CD4-positive, alpha-beta T cell treated with Interleukin-17A for 1 hour (primary cell): ENCODE measurements at places on chromosomes 4 and X.
A peak's percentile ranks its signal among the peaks of the same experiment; 100 is the strongest.

- DNase-seq: no peak
These were observed 19.4 kb downstream of the BEND4 start for GRCh38 chr4:42133006-42133405.

DNA sequence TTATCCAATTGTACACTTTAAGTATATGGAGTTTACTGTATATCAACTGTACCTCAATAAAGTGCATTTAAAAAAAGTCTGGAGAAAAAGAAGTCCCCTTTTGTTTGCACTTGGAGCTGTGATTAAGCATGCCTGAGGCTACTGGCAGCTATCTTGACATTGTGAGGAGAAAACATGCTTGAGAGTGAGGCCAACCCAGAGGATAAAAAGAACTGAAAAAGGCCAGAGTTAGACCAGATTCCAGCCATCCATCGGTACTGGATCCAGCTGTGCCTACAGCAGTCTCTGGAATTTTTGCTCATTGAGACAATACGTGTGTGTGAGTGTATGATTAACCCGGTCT is 57.4 kb downstream of the LGI2 start:
- DNase-seq: no peak

- peak; percentile 28 for DNase-seq
These were observed 5.8 kb downstream of the MECP2 start for GRCh38 chrX:154091678-154092077.

DNA sequence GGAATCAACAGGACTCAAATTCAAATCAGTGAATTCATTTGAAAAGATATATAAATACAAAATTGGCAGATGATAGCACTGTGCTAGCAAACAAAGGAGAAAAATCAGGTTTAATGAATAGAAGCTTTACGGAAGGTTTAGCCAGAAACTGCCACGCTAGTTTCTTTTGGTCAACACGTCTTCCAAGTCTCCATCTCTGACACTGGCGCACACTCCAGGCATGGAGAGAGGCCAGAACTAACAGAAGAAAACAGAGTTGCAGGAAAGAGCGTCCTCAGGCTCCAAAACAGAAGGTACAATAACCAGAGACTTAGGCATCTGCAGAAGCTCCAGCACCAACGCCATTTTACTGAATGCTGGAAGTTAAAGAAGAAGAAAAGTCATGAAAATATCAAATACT is 497.3 kb upstream of the FRG1 start:
- DNase-seq: no peak

GRCh38 chr4:126568652-126569570 is 1063.8 kb upstream of the INTU start:
- no peak for DNase-seq

GRCh38 chrX:33379839-33380238 is 168.5 kb upstream of the DMD start:
- no peak for DNase-seq

GRCh38 chrX:23365541-23365940 is 30.9 kb downstream of the PTCHD1 start:
- DNase-seq: no peak

DNA sequence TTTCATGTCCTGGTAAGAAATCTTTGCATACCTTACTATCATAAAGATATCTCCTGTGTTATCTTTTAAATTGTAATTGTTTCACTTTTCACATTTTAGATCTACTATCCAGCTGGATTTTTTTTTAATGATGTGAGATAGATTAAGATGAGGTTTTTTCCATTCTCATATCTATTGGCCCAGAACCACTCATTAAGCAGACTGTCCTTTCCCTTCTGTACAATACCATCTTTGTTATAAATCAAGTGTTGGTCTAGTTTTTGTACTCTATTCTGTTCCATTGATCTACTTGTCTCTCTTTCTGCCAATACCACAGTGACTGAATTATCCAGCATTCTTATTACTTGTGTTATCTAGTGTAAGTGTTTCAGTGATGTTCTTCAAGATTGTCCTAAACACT is 131.6 kb upstream of the TRIM2 start:
- no peak for DNase-seq

DNA sequence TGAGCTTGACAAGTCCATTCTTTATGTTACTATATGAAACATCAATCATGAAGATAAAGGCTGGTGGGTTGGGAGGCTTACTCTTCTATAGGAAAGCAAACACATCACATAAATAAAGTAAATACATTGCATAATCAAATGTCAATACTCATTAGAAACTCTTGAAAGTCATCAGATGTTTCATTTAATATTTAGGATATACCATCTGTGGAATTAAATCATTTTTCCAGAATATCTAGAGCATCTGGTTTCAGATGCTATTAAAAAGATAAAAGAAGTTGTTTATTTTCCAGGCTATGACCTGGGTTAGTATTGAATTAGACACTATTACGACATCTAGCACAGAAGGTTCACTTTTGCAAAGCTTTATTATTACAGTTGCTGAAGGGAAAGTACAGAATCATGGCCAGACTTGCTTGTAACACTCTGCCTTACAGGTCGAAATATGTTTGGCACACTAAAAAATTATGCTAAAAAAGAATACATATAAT is 72.6 kb downstream of the METTL14 start:
- no peak for DNase-seq

GRCh38 chrX:53729751-53730150 is 43.2 kb upstream of the HUWE1 start:
- no peak for DNase-seq

GRCh38 chr4:185640811-185641675 is 105.7 kb upstream of the PDLIM3 start:
- peak; percentile 15 for DNase-seq

DNA sequence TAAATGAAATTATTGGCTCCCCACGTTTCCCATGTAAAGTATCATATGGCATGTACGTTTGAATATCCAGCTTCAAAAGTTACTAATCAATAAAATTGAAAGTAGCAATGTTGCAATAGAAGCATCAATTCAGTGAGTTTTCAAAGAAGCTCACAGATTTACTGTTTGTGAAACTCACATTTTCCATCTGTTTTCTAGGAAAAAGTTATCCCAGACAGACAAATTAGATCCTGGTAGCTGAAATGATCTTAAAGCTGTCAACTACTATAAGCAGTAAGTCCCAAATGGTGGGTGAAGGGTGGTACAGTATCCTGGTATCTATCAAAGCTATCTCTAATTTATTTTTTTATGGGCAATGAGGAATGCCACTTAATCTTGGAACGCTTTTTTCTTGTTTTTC is 60.7 kb upstream of the MXRA5 start:
- no peak for DNase-seq

DNA sequence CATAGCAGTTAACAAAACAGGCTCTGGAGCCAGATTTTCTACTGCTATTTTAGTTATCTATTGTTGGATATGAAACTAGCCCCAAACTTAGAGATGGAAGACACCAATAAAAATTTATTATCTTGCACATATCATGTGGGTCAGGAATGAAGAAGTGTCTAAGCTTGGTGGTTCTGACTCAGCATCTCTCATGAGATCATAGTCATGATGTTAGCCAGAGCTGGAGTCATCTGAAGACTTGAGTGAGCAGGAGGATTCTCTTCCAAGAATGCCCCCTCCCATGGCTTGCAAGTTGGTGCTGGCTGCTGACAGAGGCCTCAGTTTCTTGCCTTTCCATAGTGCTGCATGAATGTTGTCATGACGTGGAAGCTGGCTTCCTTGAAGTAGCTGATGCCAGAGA is 68.2 kb upstream of the TAPT1 start:
- no peak for DNase-seq

- no peak for DNase-seq
These were observed 11.4 kb downstream of the PDLIM3 start for GRCh38 chr4:185523862-185524261.

- DNase-seq: no peak
These were observed 17.3 kb downstream of the TSC22D3 start for GRCh38 chrX:107758231-107758766.

DNA sequence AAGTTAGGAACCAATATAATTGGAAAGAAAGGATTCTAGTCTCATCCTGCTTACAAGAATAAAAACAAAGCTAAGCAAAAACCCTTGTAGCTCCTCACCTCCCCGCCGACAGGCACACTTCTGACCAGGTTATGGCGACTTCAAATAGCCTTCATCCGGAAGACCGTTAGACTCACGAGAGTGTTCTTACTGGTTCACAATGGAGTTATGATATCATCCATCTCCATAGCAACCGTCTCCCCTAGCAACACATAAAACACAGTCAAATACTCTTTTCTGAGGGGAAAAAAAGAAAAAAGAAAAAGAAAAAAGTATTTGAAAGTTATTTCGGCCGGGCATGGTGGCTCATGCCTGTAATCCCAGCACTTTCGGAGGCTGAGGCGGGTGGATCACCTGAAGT is at the start of gene IL13RA2:
IL13RA2 (minus strand) TSS at position 162 of the 400 bp plus-strand sequence. CDS start 347 bp downstream, outside the sequence.
- DNase-seq: no peak

DNA sequence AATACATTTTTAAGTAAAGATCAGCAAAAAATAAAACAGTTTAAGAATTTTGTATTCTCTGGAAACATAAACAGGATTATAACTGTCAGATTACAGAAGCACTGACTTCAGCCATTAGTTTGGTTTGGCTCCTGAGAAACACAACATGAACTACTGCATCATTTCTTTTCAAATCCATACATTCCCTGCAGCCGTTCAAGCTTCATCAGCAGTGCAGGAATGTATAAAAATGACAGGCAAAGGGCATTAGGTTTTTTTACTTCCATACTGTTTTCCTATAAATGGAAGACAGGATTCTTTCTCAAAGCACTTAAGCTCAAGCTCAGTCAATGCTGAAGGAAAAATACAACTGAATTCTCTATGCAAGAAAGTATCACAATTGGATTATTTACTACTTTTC is 4.2 kb upstream of the MAB21L2 start:
- DNase-seq: no peak

GRCh38 chrX:1086444-1087409 is 125.7 kb downstream of the CRLF2 start:
- no peak for DNase-seq

- no peak for DNase-seq
These were observed 60.0 kb upstream of the NKX1-1 start for GRCh38 chr4:1466034-1466862.

DNA sequence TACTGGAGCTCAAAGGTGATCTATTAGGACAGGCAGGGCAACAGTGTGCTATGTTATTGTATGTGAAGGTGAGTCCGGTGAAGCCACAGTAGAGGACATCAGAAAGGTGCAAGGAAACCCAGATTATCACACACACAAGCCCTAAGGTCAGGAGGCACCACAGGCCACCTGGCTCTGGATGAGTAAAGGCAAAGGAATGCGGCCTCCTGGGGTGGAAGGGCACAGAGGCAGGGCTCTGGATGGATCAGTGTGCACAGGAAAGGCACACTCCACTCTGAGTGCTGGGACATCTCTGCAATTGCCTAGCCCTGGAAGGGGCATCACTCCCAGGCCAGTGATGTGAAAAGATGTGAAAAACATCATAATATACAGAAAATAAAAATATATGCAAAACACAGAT is 683.5 kb downstream of the TRIML1 start:
- no peak for DNase-seq

- no peak for DNase-seq
These were observed 30.4 kb upstream of the UBE2NL start for GRCh38 chrX:143853488-143853887.

GRCh38 chr4:175035905-175036304 is 117.7 kb downstream of the ADAM29 start:
- DNase-seq: no peak

- no peak for DNase-seq
These were observed 222.3 kb downstream of the CPE start for GRCh38 chr4:165600959-165601683.

DNA sequence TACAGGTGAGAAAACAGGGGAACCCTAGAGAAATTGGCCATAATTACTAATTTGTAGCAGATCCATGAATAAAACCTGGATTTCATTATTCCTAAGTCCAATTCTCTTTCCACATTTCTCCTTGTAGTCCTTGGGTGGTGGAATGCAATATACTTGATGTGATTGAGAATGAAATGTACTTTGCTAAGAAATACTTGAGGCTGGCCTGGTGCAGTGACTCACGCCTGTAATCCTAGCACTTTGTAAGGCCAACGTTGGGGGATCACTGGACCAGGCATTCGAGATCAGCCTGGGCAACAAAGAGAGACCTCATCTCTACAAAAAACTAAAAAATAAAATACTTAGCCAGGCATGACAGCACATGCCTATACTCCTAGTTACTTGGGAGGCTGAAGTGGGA is 15.9 kb downstream of the TMEM184C start:
- no peak for DNase-seq

- no peak for DNase-seq
These were observed 471.6 kb downstream of the DTHD1 start for GRCh38 chr4:36753048-36753447.

DNA sequence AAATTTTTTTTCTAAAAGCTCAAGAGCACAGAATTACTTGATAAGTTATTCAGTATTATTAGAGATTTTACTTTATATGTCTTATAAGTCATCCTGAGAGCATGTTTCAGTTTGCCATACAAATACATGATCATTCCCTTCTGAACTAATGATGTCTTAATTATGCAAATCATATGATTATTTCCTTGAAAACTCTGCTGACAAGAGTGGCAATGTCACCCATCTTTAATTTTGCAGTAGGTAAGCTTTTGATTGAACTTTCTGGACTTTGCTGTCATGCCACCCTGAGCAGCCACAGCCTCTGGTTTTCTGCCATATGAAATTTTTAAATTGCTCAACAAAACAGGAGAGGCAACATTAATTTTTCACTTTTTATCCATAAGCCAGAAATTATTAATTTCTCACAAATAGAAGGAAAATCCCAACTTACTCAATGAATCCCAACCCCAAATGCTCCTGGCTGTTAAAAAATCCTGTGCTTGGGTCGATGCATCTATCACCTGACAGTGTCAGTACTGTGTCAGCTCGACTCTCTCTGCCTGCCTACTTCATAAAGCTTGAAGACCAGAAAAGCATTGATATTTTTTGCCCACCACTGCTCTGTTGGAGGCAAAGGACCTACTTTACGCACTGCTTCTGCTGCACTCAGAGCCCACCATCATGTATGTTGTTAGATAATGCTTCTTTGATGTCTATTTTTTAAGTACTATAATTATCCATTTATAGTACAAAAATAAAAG is 11.6 kb upstream of the HADH start:
- DNase-seq: no peak

- DNase-seq: no peak
These were observed 54.0 kb downstream of the SNX25 start for GRCh38 chr4:185263419-185263818.

DNA sequence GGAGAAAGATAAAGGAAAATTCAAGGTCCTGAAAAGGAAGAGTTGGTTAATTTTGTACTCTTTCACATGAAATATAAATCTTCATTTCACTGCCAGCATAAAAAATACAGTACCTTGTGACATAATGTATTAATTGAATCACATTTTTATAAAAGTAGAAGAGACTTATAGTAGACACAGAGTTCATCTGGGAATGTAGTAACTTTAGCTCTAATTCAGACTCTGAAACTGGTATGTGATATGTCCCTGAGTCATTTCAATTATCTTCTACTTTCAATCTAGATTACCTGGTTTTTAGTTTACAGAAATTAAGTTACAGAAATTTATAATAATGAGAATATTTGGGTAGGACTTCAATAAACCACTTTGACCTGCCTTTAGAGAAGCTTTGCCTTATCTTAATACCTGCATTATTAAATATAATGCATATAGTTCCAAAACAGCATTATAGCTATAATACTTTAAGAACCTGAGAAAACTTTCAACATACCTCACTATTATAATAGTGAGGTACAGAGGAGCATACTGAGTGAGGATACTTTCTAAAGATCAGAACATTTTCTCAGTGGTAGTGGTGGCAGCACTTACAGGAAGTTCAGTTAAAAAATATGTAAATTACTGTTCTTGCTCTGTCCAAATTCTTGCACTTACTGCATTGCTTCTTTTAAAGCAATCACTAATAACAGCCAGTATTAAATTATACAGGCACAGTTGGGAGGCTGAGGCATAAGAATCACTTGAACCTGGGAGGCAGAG is 11.2 kb downstream of the NEK1 start:
- no peak for DNase-seq

GRCh38 chr4:156665780-156666366 is 305.7 kb downstream of the PDGFC start:
- no peak for DNase-seq
